AG20443 (cell line): ENCODE measurements at places on chromosomes 5 and 9.

- DNase-seq = no peak
Measured at GRCh38 chr9:85871008-85871407, 69.9 kb upstream of the NAA35 start.

- DNase-seq = no peak
Measured at GRCh38 chr5:163908253-163908652, 402.8 kb downstream of the MAT2B start.

DNA sequence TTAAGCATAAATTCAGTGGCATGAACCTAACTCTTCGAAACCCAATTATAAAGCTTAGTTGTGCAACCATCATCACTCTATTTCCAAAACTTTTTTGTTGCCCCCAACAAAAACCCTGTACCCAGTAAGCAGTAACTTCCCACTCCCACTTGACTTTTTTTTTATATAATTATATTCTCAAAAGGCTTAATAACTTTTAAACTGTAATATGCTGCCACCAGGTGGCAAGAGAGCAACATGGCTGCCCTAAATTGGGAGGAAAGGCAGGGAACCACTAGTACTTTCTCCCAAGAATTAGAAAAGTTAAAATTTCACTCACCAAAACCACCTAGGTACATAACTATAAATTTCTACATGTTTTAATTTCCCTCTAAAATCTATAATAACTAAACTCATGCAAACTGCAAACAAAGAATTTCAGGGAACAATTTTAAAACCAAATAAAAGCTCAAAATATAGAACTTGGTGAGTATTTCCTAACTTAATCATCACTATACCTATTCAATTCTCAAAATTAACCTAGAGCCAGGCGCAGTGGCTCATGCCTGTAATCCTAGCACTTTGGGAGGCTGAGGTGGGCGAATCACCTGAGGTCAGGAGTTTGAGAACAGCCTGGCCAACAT is 50.2 kb upstream of the RNF38 start:
- DNase-seq = peak; percentile 63

GRCh38 chr5:53219610-53220009 is 110.1 kb upstream of the MOCS2 start:
- no peak for DNase-seq

DNA sequence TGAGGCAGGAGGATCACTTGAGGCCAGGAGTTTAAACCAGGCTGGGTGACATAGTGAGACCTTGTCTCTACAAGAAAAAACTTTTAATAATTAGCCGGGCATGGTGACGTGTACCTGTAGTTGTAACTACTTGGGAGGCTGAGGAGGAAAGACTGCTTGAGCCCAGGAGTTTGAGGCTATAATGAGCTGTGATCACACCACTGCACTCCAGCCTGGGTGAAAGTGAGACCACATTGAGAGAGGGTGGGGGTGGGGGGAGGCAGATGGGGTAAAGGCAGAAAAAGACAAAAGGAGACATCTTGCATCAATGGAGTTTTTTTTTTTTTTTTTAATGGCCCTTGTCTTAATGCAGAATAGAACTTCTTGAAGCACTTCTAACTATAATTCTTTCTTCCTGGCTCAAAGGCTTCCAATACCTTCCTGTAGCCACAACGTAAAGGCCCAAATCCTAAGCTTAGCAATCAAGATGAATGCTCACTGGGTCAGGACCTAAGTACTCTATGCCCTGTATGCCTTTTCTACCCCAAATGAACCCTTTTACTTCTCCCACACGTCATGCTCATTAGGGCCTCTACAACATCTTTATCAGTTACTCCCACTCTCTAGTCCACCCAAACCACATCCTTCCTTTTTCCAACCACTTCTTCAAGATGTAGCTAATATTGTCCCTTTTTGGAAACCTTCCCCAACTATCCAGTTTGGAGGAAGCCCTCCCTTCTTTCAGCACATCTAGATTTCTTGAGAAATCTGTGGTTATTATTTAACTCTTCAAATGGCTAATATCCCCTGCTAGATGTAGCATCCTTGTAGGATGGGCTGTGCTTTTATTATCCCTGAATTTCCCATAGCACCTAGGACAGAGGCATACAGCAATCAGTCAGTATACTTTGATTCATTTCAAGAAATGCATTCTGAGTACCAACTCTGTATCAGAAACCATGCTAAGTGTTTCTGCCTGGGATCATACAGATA is 40.8 kb downstream of the CSF2 start:
- DNase-seq = no peak

DNA sequence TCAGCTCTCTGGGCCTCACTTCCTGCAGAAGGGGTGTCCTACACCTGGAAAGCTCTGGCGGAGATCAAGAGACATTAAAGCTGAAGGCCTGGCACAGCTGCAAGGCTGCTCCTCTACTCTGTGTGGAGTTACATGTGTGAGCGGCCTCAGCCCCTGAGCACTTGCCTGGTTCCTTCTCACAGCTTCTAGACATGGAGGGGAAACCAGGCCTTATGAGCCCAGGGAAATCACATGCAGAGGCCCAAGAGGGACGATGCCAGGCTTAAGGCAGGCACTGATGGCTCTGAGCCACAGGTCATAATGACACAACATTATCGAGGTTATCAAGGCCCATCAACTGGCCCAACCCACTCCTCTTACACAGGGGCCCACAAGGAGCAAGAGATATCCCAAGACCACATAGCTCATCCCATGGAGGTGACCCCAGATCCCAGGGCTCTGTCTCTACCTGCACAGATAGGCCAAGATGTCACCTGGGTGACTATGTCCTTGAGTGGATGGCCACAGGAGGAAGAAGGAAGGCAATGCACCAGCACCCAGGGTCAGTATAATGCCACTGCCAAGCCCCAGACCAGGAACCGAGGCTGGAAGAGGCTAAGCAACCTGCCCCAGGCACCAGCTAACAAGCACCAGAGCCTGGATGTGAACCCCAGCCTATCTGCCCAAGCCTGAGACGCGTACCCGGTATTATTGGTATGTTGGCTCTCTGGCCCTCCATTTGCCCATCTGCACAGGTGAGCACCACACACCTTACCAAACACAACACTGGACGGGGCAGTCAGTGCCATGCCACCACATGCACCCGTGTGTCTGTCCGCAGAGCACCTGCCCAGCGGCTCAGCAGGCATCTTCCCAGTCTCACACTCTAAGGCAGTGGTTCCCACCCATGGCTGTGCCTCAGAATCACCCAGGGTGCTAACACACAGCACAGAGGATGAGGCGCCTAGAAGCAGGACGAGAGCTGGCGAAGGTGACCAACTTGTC is 143.3 kb downstream of the GABBR2 start:
- no peak for DNase-seq

DNA sequence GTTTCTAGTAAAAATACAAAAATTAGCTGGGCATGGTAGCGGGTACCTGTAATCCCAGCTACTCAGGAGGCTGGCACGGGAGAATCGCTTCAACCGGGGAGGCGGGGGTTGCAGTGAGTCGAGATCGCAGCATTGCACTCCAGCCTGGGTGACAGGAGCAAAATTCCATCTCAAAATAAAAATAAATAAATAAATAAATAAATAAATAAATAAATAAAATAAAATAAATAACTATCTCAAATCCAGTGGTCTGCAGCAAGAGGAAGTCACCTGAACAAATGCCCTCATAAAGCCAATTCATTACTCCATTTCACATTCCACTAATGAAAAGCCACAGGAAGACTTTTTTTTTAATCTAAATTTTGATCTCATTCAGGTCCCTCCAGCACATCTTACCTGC is 114.2 kb downstream of the EFNA5 start:
- no peak for DNase-seq

DNA sequence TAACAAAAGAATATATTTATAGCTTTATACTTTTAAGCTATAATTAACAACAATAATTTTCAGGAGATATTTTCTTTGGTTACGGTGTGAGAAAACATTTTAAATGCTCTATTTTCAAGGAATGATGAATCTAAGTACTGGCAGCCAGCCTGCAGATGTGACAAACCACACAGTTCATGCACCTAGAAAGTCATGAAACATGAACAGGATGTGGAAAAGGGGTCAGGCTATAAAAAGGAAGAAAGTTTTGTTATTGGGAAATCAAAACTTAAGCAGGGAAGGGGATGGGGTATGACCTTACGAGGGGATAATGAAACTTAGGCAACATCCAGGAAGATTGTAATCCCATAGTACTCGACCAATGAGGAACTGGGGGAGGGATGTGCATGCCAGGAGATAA is 508.7 kb upstream of the GRAMD2B start:
- no peak for DNase-seq

- no peak for DNase-seq
Measured at GRCh38 chr5:151065609-151066008, 15.2 kb downstream of the TNIP1 start.

DNA sequence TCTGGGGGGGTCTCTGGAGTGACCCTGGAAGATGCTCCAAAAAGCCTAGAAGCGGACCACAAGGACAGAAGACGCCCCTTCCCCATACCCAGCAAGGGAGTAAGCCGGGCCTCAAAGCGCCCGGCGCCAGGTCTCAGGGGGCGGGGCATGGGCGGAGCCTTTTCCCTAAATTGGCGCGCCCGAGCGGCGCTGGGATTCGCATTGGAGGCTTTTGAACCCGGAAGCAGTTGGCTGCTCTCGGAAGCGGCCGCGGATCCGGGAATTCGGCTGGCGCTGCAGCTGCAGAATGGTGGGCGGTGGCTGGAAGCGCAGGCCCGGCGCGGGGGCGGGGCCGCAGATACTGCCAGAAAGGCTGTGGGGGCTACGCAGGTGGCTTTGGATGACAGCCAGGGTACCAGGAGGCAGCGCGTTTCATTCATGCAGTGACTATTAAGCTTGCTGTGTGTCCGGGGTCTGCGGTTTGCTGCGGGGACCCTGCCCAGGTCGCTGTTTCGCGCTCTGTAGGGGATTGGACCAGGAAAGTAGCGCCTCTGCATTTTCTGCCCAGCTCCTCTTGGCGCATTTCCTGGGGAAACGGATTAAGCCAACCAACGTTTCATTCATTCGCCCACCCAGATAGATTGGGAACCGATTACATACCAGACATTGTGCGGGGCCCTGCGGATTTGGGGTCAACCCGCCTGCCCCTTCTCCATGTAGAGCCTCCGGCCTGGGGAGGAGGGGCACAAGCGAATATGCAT is 83.0 kb upstream of the FREM1 start:
- DNase-seq = peak; percentile 95

- no peak for DNase-seq
Measured at GRCh38 chr5:161263191-161263590, 283.3 kb downstream of the GABRB2 start.

- DNase-seq = peak; percentile 24
Measured at GRCh38 chr5:14870337-14871213, 1.0 kb downstream of the ANKH start.

DNA sequence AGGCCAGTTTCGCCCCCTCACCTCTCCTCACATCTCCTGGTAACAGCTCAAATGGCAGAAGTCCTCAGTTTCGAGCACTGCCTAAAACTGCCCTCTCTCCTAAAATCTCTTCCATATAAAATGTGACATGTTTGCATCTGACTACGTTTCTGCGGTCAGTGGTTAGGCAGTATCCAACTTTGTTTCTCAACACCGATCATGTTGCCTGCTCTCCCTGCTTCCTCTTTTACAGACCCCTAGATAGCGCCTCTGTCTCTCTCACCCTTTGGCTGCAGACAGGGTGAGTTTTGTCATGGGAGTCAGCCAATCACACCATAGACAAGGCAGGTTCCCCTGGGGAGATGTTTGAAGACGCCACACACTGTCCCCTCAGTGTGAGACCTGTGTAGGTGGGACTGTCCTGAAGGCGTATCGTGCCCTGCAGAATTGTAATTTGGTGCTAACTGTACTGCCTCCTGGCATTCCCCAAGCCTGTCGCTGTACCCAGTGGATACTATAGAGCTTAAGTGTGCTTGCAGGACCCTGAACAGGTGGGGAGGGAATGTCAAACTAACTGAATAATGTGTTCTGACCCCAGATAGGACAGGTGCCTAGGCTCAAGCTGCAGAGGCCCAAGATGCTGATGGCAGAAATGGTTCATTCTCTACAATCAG is 1.1 kb downstream of the HEXB start:
- peak; percentile 35 for DNase-seq

DNA sequence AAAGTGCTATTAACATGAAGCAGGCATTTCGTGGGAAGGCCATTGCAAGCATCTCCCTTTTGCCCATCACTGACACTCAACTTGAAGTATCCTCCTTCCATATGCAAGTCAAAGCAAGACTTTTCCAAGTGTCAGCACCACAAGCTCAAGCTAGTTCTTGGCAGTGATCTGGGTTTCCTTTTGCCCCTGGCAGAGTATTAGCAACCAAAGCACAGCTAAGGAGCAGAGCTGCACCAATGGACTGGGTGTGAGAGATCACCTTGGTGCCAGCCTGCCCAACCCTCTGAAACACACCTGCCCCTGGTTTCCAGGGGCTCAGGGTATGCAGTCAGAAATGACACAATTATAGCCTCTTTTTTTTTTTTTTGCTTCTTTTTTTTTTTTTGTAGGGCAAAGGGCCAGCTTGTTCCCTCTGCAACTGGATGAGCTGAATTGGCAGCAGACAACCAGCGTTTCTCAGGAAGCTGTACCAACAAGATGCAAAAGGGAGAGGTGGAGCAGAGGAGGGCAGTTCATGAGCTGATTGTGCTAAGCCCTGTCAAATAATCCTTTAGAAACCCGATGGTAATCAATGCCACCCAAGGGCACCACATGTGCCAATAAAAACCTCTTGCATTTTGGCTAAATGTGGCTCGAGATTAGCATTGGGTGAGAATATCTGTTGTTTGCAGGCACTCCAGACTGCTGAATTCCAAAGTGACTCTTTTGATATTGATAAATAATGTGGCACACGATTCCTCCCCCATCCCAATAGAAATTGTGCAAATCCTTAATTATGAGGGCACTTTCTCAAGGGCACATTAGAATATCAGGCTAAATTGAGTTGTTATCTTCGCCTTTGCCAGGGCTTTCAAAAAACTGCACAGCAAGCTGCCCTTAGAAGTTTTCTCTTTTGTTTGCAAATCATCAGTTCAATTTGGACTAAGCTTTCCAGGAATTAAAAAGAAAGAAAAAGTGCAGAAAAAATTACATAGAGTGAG is 192.4 kb downstream of the GAS1 start:
- DNase-seq = no peak

DNA sequence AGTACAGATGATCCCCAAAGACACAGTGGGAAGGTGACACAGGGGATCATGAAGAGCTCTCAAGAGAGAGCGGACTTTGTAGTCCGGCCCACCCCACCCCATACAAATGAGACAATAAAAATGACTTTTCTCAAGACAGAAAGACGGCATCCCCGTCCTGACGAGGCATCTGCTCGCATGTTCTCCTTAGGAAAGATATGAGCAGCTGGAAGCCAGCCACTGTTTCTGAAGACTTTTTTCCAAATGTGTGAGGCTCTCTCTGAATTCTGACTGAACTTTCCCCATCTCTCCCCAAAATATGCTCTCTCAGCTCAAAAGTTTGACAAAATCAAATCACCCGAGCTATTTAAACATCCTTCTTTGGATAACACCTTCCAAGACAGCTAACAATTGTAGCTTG is 105.2 kb downstream of the RFK start:
- DNase-seq = no peak

GRCh38 chr5:127757576-127757975 is 54.4 kb downstream of the CCDC192 start:
- peak; percentile 52 for DNase-seq
